ENCODE measurements at places on chromosomes 12 and 14. TPM values are rescaled to one million over a fixed set of nuclear protein-coding genes. Genes with fewer than 3 reads are reported as not detected.

GRCh38 chr12:57276935-57277563 lies 26.1 kb upstream of the STAC3 start:
- DNase-seq = no peak

- no peak for DNase-seq
These were observed 2.4 kb downstream of the ULK1 start for GRCh38 chr12:131896811-131897270.

DNA sequence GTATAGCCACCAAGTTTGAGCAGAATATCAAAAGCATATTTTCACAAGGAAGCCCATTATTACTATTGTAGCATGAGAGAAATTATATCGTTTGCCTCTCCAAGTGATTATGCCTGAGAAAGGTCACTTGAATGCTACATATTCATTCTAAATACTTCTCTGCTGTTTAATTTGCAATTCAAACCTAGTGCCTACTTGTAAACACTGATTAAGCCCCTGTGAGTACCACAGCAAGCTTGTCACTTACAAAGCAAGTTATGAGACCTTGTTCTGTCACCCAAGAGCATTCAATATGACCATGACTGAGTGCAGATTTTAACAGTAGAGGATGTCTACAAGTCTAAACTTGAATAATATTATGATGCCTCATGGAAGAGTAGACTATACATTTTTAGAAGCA lies 124.7 kb upstream of the SSTR1 start:
- no peak for DNase-seq

- no peak for DNase-seq
These were observed 6.2 kb upstream of the DDX47 start for GRCh38 chr12:12806784-12807516.

GRCh38 chr12:123939716-123940626 lies 32.7 kb downstream of the CCDC92 start:
- no peak for DNase-seq

DNA sequence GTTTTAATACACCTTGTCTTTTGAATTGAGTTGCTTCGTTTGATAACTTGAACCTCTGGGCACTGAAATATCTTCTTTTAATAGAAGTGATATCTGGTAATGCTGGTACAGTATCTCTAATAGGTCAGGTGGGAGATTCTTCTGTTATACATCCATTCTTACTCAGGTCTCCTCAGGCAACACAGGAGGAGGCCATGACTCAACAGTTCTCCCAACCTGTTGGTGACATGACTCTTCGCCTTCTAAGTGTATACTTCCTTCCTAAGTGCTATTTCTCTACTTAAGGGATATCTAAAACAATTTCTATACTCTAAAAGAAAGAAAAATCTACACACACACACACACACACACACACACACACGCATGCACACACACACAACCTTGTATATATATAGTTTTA lies 509.1 kb downstream of the PCNX1 start:
- DNase-seq = no peak

DNA sequence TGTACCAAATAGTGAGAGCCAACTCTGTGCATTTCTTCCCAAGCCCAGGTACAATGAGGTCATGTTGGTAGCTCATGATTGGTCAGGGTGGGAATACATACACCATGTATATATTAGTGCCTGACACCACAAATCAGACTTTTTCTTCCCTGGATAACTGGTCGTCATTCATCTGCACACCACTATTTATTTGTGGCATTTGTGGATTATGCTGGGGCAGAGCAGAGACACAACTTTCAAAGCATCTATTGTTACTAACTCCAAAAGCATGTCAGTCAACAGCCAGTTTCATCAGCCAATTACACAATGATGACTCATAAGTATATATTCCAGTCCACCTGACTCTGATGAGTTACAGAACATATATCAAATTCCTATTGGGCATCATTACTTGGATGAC lies 181.7 kb downstream of the ADAMTS20 start:
- no peak for DNase-seq

DNA sequence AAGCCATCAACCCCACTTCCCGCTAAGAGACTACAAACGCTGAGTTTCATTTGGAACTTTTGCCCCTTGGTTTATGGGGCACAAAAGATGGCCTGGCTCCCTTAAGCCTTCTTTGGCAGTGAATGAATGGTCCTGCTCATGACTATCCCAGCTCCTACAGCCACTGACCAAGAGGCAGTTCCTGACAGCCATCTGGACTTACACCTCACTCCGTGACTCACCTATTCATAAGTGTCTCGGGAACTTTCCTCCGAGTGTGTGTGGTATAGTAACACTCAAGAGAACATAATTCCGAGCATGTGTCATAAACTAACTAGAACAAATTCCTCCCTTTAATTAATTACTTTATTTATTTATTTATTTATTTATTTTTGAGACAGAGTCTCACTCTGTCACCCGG lies 51.9 kb upstream of the NUDT4 start:
- no peak for DNase-seq

GRCh38 chr14:26113911-26114640 lies 483.8 kb downstream of the NOVA1 start:
- no peak for DNase-seq

GRCh38 chr14:77580964-77581505 lies 35.4 kb downstream of the SPTLC2 start:
- no peak for DNase-seq

GRCh38 chr14:72643317-72643801 lies 250.5 kb downstream of the DPF3 start:
- no peak for DNase-seq

The LYZ gene
- 8.8 TPM for total RNA-seq

The LTB4R gene
- total RNA-seq = 12.3 TPM

The CLEC4D gene
- total RNA-seq = not detected

All from CD8-positive, alpha-beta memory T cell (primary cell).